ENCODE measurements at places on chromosomes 6 and 20.
A peak's percentile ranks its signal among the peaks of the same experiment; 100 is the strongest.

DNA sequence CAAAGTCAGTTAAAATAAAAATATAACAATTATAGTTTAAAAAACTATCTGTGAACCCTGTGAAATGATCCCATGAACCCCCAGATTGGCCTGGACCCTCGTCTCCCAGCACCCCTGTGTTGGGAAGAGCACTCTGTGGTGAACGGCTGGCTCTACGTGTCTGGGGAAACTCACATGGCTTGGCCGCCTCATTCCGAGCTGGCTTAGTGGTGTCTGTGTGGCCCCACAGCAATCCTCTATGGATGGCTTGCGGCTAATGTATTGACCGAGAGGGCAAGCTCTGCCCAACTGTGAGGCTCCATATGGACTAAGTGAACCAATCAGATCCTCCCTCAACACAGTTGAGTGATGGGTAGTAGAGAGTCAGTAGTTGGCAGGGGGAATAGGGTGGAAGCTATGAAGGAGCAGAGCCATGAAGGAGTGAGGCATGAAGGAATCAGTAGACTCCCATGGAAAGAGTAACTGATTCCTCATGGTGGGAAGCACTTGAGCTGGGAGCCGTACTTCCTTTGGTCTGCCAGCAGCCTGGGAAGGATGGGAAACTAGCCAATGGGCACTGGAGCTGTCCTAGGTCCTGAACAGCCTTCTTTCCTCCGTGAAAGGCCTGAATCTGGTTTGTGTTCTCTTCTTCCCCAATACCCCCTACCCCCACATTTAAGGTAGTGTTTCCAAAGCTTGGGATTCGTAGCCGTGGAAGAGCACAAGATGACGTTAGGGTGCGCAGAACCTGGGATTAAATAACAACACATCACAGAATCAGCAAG, 21.6 kb upstream of the ZNF831 start:
- DNase-seq: no peak

GRCh38 chr6:153435787-153436186, 304.7 kb upstream of the RGS17 start:
- no peak for DNase-seq

DNA sequence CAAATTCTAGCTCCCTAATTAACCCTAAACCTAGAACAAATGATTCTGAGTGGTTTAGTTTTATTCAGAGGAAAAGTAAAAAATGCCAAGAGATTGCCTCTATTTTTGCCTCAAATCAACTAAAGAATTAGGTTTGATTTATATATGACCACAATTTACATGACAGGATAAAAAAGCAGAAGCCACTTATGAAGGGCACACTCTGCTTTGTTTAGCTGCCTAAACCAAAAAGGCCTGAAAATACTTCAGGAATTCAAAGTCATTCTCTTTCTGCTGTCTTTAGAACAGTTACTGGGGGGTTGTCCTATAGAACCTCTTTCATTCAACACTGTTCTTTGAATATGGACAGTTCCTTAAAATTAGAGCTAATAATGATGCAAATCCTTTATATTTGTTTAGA, 5.3 kb downstream of the FBXO5 start:
- no peak for DNase-seq

DNA sequence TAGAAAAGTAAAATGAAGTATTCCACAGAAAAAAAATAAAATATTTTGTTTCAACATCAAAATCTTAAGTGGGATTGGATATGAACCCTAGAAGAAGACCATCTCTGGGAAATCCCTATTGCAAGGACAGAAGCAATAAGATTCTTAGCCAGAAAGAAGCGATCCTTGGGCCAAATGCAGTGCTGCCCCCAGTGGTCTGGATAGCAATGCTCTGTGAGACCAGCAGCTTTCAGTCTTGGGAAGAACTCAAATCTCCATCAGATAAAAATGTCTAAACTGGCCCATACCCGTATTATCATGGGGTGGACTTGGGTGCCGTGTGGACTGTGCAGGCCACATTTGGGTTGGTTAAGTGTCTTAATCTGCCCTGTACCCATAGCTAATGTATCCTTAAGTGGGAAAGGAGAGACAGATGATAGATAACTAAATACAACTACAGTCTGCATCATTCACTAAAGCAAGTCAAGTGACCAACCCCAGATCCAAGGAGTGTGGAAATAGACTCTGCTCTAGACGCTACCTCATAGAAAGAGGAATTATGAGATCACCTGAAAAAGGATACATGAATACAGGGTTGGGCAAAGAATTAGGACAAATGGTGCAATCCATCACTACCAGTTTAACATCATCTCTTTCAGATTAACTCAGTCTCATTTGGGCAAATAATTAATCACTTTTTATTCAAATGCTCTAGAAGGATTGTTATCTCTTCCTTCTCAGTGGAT, 38.9 kb upstream of the SNAP25 start:
- no peak for DNase-seq

GRCh38 chr6:36759148-36759759, 61.6 kb downstream of the RAB44 start:
- peak; percentile 69 for DNase-seq

DNA sequence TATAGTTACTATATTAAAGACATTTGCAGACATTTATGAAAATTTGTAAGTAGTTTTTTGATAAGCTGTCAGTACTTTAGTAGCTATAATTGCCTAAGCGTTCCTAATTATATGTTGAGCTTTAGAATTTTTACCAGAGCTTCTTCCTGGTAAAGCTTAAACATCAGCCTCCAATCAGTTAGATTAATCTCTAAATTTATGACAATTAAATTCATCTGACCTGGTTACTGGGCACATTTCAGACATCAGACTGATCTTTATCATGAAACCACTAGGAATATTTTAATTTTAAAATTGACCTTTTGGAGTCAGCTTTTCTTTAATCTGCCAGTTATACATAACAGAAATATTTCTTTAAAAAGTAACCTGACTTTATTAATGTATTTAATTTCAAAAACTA, 23.5 kb downstream of the FIG4 start:
- no peak for DNase-seq

DNA sequence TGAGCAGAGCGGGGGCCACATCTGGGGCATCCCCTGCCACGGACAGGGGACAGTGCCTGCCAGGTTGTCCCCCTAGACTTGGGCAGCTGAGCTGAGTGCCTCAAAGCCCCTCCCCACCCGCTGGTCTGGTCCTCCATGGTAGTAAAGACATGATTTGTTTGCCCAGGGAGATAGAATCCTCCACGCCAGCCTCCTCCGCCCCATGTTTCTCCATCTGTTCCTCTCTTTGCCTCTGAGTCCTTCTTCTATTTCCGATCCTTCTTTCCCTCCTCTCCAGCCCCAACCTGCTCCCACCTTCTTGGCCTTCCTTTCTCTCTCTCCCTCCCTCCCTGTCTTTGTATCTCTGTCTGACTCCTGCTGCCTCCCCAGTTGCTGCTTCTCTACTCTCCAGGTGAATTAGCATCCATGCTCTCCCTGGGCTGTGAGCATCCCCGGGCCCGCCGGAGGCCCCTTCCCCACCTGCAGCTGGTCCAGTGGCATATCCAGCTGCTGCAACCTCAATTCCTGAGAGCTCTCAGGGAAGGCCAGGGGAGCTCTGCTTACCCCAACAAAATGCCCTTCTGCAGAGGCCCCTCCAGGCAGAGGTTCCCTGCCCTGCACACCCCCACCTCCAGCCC, 45.8 kb downstream of the CPNE5 start:
- no peak for DNase-seq

DNA sequence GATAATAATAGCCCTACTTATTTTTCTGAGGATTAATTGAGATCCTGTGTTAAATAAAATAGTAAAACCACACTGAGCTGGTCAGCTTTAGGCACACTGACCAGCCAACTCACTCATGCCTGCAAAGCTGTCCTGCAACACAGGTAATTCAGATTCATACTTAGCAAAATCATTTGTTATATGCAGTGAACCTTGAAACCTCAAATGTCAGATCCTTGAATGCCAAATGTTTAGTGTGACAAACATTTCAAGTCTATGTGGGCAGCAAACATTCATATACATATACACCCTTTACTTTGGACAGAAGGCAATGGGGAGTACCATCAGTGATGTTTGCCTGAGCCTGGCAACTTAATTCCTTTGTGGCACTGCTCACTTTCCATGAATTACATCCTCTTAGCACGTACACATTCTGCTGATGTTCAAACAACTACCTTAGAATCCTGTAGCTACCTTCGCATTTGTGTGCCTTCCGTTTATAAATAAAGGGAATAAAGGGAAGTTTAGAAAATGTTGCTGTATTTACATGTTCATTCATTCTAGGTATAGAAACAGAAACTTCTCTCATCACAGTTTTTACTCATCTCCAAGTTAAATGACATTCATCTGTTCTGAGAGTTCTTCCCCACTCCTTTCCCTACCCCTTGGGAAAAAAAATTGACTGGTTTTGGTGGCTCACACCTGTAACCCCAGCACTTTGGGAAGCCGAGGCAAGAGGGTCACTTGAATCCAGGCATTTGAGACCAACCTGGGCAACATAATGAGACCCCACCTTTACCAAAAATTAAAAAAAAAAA, 140.8 kb downstream of the ZFAND3 start:
- DNase-seq: no peak

DNA sequence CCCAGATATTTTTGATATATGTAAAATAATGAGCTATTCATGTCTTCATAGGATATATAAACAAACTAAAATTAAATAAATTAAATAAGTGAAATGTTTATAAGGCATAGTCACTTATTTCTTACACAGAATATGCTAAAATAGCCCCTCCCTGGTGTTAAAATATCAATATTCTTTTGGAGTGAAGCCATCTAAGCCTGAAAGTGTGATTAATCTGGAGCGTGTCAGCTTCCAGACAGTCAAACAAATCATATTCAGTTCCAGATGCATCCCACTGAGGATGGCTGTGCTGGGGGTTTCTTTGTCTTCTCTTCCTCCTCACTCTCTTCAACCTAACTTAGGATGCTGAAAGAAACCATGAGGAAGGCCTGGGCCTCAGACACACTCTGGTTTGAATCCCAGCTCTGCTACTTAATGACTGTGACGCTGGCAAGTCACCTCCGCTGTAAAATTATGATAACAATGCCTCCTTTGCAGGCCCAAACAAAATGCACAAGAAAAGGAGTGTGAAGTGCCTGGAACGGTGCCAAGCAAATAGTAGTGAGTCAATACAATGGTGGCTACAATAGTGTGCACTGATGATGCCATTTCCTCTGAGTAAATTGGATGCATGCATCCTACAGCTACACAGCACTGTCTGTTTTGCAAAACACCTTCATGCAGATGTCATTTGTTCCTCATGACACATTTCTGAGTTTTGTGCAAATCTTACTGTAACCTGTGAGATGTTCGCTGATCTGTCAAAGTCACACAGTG, 161.4 kb downstream of the FOXC1 start:
- DNase-seq: peak; percentile 61

- DNase-seq: peak; percentile 13
Measured at GRCh38 chr20:44745598-44746366, at the start of gene KCNK15. Gene KCNK15, plus strand, starts transcription at chr20:44745865. Its CDS starts 46 bp downstream, at chr20:44745911.

DNA sequence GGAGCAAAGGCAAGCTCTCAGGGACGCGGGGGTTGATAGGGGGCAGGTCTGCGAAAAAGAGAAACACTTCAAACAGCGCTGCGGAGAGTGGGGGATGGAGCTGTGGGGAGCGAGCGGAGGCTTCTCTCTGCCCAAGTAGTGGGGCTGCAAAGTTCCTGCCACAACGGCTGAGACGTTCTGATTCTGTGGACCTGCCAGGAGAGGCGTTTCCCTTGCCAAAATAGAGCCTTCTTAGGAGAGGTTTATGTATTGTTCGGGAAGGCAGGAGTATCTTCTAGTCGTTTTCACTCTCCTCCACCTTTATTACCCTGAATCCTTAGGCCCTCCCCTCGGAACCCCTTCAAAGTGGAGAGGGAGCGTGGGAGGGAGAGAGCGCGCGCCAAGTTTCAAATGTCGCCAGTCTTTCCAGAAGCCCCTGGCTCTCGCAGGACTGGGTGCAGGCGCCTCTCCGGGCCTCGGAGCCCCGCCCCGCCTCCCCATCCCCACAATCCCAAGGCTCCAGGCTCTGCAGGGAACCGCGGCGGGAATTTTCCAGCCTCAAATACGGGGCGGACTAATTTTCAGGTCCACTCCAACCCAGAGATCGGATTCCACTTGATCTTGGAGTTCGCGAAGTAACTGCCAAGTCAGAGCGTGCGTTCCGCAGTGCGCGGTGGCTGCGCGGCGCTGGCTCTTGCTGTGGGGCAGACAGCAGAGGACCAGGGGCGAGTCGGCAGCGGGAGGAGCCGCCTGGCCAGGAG, 10.0 kb upstream of the POU3F2 start:
- no peak for DNase-seq

DNA sequence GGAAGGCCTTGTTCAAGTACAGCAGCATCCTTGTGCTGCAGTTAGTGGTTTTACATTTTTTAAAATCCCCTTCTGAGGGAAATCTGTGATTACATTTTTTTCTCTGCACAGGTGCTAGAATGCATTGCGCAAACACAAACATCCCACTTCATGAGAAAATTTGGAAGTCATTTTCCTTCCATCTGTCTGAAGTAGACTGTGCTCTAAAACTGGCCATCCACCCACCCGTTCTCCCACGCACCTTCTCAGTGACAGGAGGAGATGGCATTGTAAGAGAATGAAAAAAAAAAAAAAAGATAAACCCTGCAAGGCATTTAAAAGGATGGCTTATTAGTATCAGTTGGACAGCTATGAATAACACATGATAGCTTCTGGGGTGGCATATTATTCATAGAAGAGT, 65.0 kb downstream of the SOBP start:
- DNase-seq: no peak

DNA sequence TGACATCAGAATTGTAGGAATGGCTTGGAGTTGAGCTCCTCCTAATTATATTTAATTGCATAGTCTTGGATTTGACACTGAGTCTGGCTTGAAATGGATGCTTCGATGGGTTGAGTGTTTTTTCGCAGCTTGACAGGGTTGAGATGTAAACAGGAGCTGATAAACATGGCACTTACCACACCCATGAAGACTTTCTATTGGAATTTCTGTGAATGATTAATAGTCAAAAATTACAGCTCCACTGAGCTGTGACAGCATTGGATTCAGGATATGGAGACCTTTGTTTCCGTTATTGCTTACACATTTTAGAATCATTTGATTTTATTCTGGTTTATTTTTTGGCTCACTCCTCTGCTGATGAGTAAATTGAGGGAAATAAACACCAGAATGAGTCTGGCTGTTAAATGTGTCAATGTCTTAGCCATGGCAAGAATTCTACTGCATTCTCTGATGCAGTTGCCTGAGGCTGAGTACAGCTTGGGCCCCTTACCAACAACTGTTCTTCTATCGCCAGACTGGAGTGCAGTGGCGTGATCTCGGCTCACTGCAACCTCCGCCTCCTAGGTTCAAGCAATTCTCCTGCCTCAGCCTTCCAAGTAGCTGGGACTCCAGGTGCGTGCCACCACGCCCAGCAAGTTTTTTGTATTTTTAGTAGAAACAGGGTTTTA, 128.1 kb upstream of the DOK5 start:
- no peak for DNase-seq

- DNase-seq: no peak
Measured at GRCh38 chr20:37042986-37043972, 52.5 kb downstream of the RBL1 start.

DNA sequence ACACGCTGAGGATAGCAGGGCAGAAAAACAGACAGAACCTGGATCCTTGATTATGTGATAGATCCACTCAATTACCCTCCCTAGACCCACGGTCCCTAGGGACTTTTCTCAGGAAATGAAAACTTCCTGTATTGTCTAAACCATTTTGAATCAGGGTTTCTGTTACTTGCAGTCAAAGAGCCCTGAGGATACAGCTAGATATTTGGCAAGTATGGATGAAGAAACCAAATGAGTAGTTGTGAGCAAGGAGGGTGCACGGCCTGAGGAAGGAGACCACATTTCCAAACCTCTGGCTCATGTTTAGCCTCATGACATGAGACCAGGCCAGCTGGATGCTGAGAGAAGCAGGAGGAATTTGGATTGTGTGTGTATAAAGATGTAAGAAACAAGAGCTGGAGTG, 91.6 kb downstream of the MRPL14 start:
- no peak for DNase-seq

- DNase-seq: no peak
Measured at GRCh38 chr20:51154708-51155690, 132.1 kb upstream of the KCNG1 start.
